Activated B cell treated with CpG ODN at 0.5 μM for 24 hours (primary cell): ENCODE measurements at places on chromosomes 16 and 17. TPM values are rescaled to one million over a fixed set of nuclear protein-coding genes. Genes with fewer than 3 reads are reported as not detected.

The ZNF747 gene
- 16.3 and 21.6 TPM in 2 replicates for total RNA-seq

- DNase-seq: peak; percentile 45
Observed at GRCh38 chr17:50956750-50957523, 90.8 kb upstream of the TOB1 start.

- DNase-seq: peak; percentile 100
Observed at GRCh38 chr16:970766-971581, at the start of gene LMF1. Gene LMF1, minus strand, starts transcription at chr16:970984. Its CDS starts 4 bp downstream, at chr16:970980.

- DNase-seq: peak; percentile 67
Observed at GRCh38 chr16:24013864-24014645, 178.3 kb downstream of the PRKCB start.

The DLX3 gene
- total RNA-seq: not detected in 2 replicates

- DNase-seq: no peak
Observed at GRCh38 chr16:10485698-10486382, 94.6 kb downstream of the EMP2 start.

DNA sequence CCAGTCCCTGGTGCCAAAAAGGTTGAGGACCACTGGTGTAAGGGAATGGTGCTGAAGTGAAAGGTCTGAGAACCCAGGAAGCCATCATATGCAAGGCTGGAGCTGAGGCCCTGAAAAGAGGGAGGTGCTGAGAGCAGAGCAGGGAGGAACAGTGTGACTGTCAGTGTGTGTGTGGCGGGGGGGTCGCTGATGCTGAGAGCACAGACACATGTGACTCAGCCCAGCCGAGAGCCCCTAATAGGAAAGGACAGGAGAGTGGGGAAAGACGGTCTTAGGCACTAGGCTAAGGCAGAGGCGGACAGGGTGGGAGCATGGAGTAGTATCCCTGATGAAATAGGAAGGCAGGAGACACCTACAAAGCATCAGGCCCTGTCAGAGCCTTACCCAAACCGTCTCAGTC is 1.2 kb downstream of the B9D1 start:
- peak; percentile 11 for DNase-seq

The HOXB9 gene
- total RNA-seq: 0.13 TPM in 1 of 2 replicates, not detected in the other

GRCh38 chr17:4945176-4945943 is 3.0 kb downstream of the PFN1 start:
- DNase-seq: peak; percentile 63

The GLIS2 gene
- total RNA-seq: not detected in 2 replicates

DNA sequence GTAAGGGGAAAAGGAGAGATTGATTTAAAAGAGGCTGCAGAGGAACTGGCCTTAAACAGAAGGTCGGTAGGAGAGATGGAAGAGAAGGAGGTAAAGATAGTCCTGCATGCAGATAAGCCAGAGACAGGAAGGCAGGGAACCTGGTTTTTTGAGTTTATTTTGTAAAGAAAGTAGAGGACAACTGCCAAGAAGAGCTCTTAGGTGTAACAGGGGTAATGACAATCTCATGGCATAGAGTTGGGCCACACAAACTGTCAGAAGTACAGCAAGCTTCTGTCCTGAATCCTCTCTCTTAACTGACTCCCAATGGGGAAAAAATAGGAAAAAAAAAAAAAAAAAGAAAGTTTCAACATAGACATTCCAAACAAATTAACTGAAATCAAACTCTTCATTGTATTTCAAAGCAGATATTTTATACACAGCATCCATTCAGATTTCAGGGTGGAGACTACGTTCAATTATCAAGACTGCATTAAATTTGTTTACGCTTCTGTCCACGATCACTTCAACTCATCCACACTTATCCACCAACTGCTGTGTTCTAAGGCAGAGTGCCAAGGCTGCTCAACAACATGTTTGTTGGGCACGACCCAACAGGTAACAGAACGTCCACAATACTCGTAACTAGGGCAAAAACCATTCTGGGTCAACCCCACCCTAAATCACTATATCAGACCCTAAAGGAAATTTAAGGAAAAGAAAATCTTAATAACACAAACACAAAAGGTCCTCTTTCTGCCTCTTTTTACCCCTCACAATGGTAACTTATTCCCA is 34.9 kb downstream of the USP31 start:
- no peak for DNase-seq

The ZACN gene
- 0.34 and 0.67 TPM in 2 replicates for total RNA-seq

DNA sequence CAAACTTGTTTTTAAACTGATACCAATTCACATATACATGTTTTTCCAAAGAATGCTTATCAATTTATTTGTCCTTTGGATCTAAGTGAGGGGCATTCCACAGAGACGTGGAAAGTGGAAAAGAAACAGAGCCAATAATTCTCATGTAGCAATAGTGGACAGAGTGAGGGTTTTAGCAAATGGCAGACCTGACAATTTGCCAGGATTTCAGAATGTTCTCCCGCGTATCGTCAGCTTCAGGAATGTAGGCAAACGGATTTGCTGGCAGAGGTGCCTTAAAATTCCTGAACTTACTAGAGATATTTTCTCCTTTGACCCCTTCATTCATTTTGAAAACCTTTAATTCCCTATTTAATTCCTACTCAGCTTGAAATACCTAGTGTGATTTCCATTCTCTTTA is 193.4 kb upstream of the CPHXL start:
- DNase-seq: no peak

- no peak for DNase-seq
Observed at GRCh38 chr17:14351493-14351892, 50.6 kb downstream of the HS3ST3B1 start.

- DNase-seq: peak; percentile 64
Observed at GRCh38 chr16:10981697-10982216, 37.4 kb downstream of the CLEC16A start.

The CCL5 gene
- 3.3 and 3.4 TPM in 2 replicates for total RNA-seq

GRCh38 chr16:1152123-1152638 is 725 bp upstream of the CACNA1H start:
- DNase-seq: peak; percentile 36

- no peak for DNase-seq
Observed at GRCh38 chr17:48487221-48487620, 43.6 kb downstream of the HOXB1 start.

GRCh38 chr17:28726226-28726626 is at the start of gene TLCD1:
Gene TLCD1, minus strand, starts transcription at chr17:28726233. Its CDS starts 136 bp downstream, at chr17:28726097.
- peak; percentile 84 for DNase-seq
